ENCODE measurements at places on chromosomes 5 and 9.
A peak's percentile ranks its signal among the peaks of the same experiment; 100 is the strongest.

- no peak for DNase-seq
These were observed 52.0 kb downstream of the OLFM1 start for GRCh38 chr9:135139366-135139959.

DNA sequence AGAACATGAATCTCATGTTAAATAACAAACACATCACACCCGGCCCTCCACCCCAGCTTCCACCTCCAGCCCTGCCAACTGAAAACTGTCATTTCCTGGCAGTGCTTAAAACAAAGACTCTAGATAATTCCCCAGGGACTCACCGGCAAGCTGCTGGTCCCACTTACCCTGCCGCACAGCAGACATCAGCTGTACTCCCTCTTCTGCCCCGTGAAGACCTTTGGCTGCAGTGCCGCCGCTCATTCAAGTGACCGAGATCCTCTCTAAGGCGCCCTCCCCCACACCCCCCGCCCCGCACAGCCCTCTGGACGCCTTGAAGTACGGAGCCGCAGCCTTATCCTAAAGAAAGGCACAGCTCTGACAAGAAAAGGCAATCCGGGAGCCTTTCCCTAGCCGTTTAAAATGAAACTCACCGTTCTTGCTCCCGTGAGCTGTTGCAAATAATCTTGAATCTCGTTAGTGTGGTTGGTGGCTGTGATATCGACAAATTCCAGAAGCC lies 434 bp downstream of the GLRX start:
- no peak for DNase-seq

DNA sequence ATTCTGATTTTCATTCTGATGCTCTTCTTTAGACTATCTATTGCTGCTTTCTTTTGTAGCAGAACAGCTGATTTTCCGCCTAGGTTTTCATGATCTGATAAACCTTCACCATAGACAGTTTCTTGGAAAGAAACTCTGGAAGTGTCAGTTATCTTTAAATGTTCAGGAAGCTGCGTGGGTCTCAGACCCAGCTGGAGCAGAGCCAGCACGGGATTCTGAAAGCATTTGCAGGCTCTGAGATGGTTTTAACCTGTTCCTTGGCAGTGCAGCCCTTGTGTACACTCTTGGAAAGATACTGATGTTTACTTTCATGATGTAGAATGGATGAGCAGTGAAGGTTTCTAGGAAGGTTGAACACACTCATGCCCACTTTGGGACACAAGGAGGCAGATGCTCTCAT lies 178.0 kb upstream of the DMRT1 start:
- DNase-seq, result no peak

DNA sequence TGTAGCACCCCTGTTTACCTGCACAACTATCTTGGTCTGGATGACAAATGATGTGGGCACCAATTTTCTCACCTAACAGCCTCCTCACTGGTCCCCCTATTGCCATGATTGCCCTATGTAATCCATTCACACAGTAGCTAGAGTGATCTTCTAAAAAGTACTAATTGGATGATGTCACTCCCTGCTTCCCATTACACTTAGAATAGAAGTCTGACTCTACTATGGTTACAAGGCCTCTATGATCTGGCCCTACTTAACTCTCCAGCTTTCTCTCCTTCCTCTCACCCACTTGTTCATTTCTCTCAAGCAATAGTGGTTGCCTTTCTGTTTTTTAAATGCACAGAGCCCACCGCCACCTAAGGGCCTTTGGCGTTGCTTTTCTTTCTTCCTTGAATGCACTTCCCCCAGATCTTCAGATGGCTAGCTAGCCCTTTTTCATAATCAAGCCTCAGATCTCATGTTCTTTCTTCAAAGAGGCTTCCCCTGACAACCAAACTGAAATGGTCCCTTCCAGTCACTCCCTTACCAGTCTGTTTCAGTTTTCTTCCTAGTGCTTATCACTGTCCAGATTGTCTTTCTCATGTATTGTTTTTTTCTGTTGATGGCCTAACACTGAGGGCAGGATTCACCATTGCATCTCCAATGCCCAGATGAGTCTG lies 8.7 kb downstream of the IGIP start:
- no peak for DNase-seq

GRCh38 chr5:57313716-57314115 lies 139.9 kb downstream of the GPBP1 start:
- DNase-seq, result no peak

DNA sequence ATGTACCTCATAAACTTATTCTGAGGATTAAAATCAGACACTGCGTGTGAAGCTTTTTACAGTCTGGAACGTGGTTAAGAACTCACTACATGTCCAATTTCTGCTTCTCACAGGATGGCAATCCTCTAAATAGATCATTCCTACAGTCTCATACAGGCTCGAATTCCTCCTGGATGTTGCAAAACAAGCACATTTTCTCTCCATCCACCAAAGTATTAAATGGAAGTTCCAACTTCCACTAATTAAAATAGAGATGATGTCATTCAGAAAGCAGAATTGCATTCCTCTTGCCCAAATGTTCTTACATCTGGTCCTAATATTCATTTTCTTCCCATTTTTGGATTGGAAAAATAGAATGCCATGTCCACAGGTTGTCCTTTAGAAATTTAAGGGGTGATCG lies 145.5 kb upstream of the PCA3 start:
- no peak for DNase-seq

- no peak for DNase-seq
These were observed 136.3 kb upstream of the RGMB start for GRCh38 chr5:98637116-98637515.

DNA sequence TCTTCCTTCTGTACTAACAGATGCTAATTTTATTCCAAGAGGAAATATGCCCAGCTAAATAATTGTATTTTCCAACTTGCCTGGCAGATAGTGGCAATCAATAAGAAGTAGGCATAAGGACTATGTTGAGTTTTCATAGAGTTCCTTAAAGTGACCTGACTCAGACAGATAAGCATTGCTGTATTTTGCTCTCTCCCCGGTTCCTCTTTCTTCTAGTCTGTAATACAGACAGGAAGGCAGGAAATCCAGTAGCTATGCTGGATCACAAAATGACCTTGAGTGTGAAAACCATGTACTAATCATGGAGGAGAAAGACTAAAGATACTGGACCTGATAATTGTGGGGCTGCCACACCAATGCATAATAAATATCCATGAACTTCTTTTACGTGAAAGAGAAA lies 701.7 kb downstream of the CETN3 start:
- DNase-seq, result no peak

DNA sequence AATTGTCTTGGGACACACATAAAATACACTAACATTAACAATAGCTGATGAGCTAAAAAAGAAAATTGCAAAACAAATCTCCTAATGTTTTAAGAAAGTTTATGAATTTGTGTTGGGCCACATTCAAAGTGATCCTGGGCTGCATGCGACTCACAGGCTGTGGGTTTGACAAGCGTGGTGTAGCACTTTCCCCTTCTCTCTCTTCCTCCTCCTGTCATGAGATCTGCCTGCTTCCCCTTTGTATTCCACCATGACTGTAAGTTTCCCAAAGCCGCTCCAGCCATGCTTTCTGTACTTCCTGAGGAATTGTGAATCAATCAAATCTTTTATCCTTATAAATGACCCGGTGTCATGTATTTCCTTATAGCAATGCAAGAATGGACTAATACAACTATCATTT lies 178.0 kb downstream of the TLR4 start:
- DNase-seq, result no peak

- DNase-seq, result peak; percentile 36
These were observed 124.2 kb downstream of the TRIO start for GRCh38 chr5:14267166-14267838.

GRCh38 chr5:178377583-178378270 lies 145.1 kb upstream of the PHYKPL start:
- no peak for DNase-seq

- no peak for DNase-seq
These were observed 24.9 kb downstream of the TENT2 start for GRCh38 chr5:79636981-79637733.

GRCh38 chr9:137972988-137973470 lies 95.4 kb downstream of the CACNA1B start:
- no peak for DNase-seq

DNA sequence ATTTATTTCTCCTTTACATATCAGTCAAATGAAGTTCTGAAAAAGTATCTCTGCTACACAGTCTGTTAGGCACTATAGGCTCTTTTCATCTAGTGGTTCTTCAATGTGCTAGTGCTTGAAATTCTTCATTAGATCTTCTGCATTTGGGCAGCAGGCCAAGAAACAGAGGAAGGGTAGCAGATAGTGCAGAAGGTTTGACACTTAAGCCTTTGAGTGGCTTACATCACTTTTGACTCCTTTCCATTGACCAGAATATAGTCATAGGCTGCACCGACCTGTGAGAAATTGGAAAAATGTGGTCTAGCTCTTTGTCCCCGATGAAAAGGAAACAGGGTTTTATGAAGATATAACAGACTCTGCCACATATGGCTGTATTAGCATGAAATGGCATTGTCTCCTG lies 459.5 kb upstream of the PTGER4 start:
- DNase-seq, result no peak

DNA sequence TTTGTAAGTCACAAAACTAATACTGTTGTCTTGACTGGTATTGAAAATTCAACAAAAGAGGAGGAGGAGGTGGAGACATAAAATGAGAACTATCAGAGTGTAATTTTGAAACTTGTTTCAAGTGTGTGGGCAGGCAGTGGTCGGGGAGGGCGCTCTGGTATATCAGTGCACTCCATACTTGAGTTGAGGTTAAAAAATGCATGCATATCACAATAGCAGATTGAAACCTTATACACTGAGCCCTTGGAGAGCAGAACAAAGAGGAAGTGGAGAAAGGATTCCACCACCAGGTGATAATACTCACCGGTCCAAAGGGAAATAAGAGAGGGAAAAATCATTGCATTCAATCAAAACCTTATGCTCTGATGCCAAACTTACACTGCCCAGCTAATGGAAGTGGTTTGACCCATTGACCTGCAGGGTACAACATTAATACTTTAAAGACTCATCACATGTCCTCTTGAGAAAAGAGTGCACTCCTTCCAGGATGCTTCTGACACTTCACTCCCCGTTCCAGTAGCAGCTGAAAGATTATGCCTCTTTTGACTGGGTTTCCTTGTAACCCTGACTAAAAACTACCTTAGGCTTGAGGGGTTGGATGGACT lies 79.5 kb upstream of the FAM169A start:
- no peak for DNase-seq

DNA sequence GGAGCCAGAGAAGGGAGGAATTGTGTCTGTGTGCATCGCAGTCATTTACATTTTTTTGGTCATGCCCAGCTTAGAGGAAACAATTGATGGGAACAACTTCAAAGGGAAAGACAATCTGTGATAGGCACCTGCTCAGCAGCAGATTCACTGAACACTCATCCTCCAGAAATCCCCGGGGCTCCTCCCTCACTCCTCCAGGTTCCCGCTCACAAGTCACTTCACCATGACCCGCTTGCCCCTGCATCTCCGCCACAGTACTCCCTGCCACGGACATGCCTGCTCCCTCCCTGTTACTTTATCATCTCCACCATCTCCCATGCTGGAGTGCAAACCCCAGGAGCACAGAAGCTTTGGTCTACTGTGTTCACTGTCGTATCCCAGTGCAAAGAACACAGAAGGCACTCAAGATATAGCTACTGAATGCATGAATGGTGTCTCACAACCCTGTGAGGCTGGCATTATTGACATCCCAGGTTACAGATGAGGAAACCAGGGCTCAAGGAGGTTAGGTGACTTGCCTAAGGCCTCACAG lies 16.2 kb downstream of the LHX6 start:
- DNase-seq, result no peak

DNA sequence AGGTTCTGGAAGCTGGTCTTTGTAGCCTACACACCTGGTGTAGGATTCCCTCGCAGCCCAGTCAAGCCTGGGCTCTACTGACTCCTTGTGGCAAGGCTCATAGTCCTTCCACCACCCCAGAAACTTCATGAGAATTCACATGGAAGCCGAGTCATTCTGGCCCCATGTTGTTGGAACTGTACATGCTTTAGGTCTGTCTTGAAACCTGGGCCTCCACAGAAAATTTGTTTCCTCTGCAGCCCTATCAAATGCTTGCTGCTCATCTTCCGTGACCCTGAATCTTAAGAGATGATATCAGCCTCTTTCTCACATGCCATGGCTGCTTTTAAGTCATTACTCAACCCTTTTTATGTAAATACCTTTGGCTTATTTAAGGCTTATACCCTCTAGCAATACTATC lies 113.4 kb upstream of the GRHPR start:
- peak; percentile 35 for DNase-seq

- no peak for DNase-seq
These were observed 13.0 kb downstream of the TLE1 start for GRCh38 chr9:81676395-81676794.

DNA sequence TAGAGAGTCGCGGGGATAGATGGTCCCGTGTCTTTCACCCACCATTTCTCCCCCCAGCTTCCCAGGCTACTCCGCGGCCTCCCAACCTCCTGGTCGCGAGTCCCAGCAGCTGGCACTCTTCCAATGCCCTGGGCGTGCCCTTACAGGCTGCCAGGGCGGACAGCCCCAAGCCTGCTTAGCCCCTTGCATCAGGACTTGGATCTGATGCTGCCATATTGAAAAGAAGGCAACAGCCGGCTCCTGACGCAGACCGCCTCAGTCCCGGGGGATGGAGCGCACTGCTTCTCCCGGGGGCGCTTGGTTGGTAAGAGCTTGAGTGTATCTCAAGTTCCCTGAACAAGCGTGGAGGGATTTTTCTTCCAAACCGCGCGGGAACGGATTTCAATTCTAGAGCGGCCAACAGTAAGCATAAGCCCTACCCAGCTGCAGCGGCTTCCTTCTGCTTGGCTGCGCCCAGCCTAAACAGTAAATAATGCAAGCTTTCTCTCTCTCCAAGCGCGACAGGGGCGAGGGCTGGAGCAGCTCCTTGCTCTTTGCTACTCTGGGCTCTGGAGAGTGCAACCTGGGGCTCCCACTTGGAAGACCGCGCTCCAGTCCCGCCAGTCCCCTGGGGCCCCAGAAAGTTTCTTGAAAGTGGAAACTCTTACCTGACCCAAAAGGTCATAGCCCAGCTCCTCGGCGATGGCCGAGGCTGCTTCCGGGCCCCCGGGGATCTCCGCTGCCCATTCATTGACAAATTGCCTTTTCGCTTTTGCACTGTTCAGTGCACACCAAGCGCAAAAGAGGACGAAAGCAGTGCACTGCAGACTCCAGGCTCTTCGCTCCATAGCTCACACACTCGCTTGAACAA lies 607 bp downstream of the PCSK1 start:
- no peak for DNase-seq

DNA sequence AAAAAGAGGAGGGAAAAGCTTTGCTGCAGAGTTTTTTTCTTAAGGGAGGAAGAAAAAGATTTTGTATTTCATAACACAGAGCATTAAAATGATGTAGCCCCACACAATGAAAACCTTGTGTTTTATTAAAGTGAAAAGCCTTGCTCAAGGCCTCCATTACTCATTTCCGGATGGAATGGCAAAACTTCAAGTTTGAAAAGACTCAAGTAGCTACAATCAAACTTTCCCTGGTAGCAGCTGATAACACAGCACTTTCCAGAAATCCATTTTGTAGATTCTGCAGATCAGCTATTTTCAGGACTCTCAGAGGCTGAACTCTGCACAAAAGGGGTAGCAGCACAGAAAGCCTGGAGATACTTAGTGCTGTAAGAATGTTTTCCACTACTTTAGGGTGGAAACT lies 374.8 kb downstream of the NFIB start:
- DNase-seq, result no peak

GRCh38 chr5:23411994-23412393 lies 95.4 kb upstream of the PRDM9 start:
- no peak for DNase-seq

Data from hematopoietic multipotent progenitor cell treated with erythropoietin and hydrocortisone succinate and interleukin-3 and kit ligand, for 8 days (in vitro differentiated cells).